Stimulated activated CD4-positive, alpha-beta T cell treated with anti-CD3 and anti-CD28 coated beads, Interleukin-1b, Interleukin-23, amount 100 ng/mL, for 24 hours (primary cell): ENCODE measurements at places on chromosomes 5 and 9.

GRCh38 chr9:995192-995591 lies 18.7 kb downstream of the DMRT3 start:
- no peak for DNase-seq

GRCh38 chr5:150069672-150070627 lies 16.4 kb downstream of the CSF1R start:
- DNase-seq: no peak

- DNase-seq: no peak
Observed at GRCh38 chr5:93677359-93677891, 64.0 kb downstream of the POU5F2 start.

DNA sequence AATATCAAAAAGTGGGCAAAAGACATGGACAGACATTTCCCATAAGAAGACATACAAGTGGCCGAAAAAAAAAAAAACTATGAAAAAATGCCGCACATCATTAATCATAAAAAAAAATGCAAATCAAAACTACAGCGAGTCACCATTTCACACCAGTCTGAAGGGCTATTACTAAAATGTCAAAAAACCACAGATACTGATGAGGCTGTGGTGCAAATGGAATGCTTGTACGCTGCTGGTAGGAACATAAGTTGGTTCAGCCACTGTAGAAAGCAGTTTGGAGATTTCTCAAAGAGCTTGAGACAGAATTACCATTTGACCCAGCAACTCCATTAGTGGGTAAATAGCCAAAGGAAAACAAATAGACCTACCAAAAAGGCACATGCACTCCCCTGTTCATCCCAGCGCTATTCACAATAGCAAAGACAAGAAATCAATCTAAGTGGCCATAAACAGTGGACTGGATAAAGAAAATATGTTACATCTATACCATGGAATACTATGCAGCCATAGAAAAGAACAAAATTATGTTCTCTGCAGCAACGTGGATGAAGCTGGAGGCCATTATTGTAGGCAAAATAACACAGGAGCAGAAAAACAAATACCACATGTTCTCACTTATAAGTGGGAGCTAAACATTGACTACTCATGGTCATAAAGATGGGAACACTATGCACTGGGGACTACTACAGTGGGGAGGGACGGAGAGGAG lies 110.6 kb upstream of the BOD1 start:
- no peak for DNase-seq

DNA sequence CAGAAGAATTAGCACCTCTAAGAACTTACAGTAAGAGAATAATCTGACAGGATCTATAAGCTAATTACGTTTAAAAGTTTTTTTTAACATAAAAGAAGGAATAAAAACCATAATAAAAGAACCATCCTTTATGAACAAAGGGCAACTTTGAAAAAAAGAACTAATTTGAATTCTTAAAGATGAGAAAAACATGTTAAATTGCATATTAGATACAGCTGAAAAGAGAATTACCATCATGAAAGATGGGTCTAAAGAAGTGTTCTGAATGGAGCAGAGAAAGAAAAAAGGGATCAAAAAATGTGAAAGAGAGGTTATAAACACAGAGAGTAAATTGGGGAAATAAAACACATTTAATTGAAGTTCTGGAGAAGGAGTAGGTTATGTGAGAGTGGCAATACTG lies 45.8 kb upstream of the IFNK start:
- DNase-seq: no peak

DNA sequence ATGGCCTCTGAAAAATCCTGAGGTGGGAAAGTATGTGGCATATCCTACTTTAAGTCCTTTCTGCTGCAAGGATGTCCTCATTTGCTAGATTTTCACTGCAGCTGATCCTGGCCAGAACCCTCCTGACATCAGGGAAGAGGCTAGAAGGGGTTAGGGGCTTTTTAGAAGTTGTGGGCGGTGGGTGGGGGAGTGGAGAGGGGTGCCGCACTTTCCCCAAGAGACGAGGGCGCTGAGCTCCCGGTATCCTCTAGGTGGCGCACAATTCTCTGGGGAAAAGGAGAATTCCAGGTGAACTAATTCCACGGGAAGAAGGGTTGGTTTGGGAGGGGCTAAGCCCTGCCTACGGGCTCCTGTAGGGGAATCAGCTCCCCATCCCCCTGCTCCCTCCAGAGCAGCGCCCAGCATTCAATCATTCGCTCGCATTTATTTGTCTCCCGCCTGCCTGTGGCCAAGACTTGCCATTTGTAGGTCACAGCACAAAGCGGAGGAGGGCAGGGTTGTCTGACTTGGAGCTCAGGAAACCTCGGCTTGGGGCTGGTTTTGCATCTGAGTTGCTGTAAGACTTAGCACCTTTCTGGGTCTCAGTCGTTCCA lies 42.9 kb upstream of the HAND1 start:
- DNase-seq: no peak

GRCh38 chr5:145946112-145946861 lies 9.9 kb downstream of the SH3RF2 start:
- no peak for DNase-seq

GRCh38 chr9:85228111-85228855 lies 513.5 kb downstream of the AGTPBP1 start:
- DNase-seq: no peak

GRCh38 chr9:77170991-77171699 lies 6.2 kb upstream of the VPS13A start:
- no peak for DNase-seq

DNA sequence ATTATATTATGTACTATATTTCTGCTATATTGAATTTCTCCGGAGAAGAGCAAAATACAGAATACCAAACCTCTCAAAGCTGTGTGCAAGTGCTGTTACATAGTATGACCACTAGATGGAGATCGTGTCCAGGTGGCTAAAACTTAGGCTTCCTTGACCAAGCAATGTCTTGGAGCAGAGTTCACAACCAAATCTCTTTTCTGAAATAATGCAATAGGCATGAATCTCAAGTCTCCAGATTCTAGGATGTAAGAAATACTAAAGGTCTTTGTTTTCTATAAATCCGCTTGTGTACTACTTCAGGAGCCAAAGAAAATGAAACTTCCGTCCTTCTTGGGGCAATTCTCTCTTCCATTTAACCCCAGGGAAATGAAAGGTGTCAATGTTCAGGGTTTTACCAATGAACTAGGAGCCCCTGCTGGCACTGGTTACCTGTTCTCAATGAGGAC lies 181.5 kb upstream of the RAI14 start:
- DNase-seq: no peak

- no peak for DNase-seq
Observed at GRCh38 chr9:137828527-137829259, 48.9 kb upstream of the CACNA1B start.

- DNase-seq: no peak
Observed at GRCh38 chr9:31005086-31005665, 1379.3 kb upstream of the ACO1 start.

DNA sequence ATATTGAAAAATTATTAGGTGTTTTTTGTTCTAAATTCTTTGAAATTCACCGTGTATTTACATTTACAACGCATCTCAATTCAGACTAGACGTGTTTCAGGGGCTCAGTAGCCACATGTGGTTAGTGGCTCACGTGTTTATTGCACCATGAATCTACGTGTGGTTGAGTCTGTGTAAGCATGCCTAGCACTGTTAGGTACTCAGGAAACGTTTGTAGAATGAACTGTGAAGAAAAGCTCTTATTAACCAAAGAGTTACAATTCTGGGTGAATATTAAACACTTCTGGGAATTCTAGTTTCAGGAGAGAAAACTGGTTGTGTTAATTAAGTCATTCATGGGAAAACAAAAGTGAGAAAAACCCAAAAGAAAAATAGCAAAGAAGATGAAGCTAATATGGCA lies 117.5 kb upstream of the CDH6 start:
- DNase-seq: no peak

DNA sequence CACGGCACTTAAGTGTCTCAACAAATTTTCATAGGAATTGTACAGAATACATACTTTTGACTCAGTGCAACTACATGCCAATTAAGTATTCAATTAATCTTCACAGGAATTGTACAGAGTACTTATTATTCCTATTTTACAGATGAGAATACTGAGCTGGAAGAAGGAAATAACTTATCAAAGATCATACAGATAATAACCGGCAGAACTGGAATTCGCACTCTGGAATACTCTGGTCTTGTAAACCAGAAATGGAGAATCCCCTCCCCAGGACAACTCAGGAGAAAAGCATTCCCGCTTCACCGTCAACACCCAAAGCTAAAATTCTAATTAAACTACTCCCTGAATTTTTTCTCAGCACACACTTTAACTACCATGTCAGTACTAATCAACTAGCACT lies 112.7 kb downstream of the HOMER1 start:
- DNase-seq: no peak

GRCh38 chr5:103891151-103891550 lies 328.6 kb upstream of the NUDT12 start:
- no peak for DNase-seq

DNA sequence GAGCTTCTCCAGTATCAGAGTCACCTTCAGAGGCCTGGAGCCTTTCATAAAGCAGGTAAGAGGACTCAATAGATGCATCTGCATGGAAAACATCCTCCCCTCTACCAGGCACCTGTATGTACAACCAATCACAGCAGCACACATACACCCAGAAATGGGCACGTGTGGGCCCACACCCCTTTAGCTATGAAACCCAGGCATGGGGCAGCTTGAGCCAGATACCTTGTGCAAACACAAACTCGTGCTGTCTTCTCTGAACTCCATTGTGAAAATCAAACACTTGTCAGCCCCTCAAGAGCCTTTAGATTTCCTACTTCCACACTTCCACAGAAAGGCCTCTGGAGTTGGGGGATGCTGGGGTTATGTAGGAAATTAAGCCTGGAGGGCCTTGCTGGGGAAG lies 1.1 kb upstream of the CSF2 start:
- DNase-seq: no peak

GRCh38 chr9:95874989-95875304 lies 544 bp upstream of the ERCC6L2 start:
- peak; percentile 32 for DNase-seq

DNA sequence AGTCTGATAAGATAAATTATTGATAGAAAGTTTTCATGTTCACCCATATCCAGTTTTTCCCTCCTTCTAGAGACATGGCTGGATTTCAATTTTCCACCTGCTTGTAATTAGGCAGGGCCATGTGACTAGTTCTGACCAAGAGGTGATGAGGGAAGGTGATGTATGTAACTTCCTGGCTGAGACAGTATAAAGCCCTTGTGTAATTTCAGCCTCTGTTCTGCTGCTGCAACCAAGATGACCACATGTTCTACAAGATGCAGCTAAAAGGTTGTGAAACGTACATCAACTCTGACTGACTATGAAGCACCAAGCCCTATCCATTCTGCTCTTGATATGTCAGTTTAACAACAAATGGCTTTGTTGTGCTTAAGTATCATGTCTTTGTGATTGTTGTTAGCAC lies 376.5 kb upstream of the DAB2 start:
- no peak for DNase-seq

DNA sequence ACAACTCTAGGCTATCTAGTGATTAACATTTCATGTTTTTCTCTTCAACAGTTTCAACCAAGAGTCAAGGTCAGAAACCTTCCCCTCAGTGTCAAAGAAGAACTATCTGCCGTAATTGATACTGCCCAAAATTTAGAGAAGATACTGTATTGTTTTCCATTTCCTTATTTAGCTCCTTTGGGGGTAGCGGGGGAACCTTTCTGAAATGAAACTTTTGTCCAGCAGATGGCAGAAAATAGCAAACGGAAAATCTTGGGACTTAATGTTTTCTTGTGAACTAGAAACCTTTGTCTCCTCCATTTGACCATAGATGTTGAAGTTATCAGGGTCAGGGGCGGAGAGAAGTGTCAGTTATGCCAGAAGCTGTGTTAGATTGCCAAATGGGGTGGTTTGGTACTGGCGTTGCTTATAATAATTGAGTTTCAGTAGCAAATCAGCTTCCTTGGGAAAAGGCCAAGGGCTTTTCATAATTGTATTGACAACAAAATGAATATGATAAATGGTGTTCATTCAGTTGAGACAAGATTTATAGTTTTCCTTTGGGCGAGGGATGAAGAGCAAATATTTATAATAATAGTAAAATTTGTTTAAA lies 101.7 kb upstream of the TLX3 start:
- DNase-seq: no peak
